Choroid plexus epithelial cell (primary cell): ENCODE measurements at places on chromosomes 3 and 15.

DNA sequence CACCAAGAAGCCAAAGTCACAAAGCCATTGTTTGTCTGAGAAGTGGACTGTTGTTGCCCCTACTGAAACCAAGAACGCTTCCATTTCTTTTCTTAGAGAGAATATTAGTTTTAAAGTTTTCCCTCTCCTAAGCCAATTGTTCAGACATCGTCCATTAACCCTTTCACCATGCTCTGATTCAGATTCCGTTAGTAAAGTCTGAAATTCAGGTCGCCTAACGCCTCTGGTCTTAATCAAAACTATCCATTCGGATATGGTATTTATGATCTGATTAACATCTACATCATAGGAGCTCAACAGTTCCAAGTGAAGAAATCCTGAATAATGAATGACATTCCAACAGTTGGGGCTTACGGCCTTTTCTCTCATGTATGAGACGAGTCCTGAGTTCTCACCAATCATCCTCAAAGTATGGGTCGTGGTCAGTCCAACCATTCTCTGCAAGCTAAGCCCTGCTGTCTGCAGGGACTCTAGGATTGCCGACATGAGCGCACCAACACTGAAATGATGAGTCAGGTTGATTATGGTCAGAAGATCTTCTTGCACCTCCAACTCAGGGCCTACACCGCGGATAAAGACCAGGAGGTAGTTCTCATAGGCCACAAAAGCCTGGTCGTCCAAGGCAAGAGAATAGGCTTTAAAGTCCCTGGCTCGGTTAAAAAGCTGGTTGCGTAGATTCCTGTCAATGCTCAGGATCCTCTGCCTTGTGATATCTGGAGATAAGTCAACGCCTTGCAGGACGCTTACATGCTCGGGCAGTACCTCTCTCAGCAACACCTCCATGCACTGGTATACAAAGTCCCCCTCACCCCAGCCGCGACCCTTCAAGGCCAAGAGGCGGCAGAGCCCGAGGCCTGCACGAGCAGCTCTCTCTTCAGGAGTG, 767 bp downstream of the EPM2AIP1 start:
- peak; percentile 78 for DNase-seq

DNA sequence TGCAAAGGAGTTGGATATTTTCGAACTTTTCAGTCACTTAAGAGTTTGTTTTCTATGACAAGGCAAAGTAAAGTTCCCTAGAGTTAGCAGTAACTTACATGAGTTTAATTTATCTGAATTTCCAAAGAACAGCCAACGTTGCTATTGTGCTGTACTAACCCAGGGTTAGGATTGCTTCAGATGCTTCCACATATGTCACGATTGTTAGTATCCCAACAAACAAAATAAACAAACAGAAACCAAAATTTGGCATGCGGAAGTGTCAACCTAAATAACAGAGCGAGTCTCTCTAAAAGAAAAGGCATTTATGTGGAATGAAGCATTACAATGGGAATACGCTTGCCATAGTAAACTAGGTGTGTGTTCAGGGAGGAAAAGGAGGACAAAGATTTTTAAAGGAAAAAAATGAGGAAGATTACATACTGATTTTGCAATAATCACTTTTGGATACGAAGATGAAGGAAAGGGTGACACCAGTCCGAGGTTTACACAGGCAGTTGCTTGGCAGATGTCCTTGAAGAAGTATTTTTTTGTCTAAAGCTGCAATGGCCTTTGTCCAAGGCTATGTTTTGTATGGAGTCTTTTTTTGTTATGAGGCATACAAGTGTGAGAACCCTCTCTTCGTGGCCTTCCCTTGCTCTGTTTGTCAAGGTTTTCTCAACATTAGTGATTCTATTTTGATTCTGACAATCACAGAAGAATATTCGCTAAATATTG, 267.9 kb downstream of the GABRG3 start:
- DNase-seq, result no peak

GRCh38 chr15:38217191-38217595, 35.4 kb upstream of the SPRED1 start:
- DNase-seq, result peak; percentile 87

- no peak for DNase-seq
Observed at GRCh38 chr3:145842294-145842902, 318.6 kb downstream of the PLOD2 start.

DNA sequence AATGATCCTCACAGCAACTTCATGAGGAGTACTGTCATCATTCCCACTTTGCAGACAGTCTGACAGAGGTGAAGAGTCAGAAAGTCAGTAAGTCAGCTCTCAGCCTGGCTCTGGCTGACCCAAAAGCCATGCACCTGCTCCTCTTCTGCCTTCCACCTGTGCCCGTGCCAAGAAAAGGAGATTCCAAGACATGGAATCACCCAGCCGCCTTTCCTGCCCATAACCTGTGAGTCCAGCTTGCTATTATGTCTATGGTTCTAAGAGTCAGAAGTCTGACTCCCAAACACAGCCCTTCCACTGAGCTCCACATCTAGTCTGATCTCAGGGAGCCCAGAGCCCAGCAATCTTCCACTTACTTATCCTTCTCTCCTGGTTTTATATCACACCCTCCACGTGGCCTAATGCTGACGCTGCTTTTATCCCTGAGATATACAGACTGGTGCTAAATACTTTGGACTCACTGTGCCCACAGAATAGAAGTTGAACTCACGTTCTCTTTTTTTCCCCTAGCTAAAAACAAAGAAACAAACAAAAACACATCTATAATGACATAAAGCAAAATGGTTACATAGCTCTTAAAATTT, 66.0 kb downstream of the PLD1 start:
- DNase-seq, result no peak
